ENCODE measurements at places on chromosomes 6 and 20. TPM values are rescaled to one million over a fixed set of nuclear protein-coding genes. Genes with fewer than 3 reads are reported as not detected.

DNA sequence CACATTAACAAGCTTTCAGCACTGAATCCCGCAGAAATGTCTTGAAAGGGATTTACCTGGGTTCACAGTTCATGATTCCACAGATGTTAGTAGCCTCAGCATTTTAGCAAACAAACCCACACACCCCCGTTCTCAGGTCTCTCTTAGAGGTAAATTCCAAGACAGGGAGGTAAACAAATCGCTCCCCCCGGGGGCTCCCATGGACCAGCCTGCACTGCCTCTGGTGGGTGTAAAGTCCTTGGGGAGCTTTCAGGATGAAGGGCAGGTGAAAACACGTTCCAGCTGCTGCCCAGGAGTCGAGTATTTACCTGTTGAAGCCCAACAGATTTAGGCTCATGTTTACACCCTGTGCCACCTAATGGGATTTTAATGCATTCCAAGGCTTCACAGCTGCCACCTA lies 187.0 kb upstream of the FOXQ1 start:
- DNase-seq = no peak

DNA sequence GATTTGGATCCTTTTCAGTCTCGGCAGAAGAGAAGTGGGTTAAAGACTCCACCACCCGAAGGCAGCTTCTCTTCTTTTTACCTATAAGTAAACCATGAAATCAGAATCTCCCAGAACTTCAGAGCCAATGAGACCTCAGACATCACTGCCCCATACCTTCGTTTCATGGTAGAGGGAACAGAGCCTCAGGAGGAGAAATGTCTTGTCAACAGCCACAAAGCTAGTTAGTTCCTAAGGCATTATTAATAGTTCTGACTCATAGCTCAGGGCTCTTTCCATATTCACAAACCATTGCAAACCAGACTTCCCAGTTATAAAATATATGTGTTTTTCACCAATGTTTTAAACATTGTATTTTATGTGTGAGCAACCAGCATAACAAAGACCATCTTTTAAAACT lies 118.7 kb upstream of the RIPOR2 start:
- no peak for DNase-seq

DNA sequence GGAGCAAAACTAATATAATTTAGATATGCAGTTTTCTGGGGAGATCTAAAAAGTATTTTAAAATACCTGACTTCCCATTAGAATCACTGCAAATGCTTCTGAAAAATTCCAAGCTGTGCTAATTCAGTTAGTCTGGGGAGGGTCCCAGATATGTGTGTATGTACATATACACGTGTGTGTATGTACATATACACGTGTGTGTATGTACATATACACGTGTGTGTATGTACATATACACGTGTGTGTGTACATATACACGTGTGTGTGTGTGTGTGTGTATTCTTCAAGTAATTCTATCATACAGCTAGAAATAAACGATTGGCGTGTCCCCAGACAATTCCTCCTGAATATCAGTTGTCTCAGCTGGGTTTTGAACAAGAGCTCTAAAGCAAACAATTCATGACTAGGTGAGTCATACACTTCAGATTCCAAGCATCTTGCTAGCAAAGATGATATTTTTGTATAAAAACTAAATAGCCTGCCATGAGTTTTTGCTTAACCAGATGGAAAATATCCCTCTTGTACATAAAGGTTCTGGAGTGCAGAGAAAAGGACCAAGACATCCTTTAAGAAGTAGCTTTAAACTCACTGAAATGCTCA lies 58.2 kb downstream of the SPACA1 start:
- DNase-seq = no peak

DNA sequence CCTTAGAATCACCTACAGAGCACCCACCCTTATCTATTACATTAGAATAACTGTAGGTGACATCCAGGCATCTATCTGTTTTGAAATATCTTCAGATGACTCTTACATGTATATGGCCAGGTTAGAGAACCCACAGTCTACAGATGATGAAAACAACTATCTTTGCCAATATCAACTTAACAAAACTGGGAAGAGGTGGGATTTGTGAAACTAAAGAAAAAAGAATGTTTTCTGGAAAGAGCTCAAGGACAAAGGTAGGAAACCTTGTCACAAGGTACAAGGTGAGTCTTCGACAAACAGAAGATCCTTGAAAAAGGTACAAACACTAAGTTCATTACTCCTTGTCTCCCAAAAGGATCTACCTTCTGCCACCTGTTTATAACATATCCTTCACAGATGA lies 47.0 kb upstream of the DST start:
- no peak for DNase-seq

DNA sequence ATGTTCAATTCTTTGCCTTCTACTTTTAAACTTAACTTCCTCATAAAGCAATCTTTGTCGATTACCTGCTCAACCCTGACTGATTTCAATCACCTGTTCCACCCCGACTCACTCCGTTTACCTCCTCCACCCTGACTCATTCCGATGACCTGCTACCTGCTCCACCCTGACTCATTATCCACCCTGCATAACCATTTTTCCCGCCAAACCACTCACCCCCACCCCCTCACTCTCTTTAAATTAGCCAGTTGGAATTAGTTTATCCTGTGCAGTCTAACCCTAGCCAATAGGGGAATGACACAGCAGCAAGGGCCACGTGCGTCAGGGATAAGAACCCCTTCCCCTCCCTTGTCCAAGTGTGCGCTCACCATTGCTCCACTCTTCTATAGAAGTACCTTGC lies 56.7 kb upstream of the MRAP2 start:
- no peak for DNase-seq

DNA sequence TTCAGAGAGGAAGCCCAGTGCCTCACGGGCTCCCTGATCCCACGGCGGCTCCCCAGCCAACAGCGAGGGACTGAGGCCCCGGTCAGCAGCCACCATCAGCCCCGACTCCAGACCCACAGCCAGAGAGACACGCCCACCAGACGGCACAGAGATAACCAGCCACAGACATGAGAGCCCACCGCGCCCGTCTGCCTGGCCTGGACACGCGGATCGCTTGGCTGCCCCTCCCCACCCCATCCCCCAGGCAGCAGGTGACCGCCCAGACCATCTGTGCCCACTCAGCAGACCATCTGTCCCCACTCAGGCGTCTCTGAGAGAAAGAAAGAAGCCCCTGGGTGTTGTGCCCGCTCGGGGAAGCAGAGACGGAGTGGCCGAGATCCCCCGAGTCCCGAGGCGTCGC lies 55.5 kb upstream of the CHRNA4 start:
- DNase-seq = no peak

DNA sequence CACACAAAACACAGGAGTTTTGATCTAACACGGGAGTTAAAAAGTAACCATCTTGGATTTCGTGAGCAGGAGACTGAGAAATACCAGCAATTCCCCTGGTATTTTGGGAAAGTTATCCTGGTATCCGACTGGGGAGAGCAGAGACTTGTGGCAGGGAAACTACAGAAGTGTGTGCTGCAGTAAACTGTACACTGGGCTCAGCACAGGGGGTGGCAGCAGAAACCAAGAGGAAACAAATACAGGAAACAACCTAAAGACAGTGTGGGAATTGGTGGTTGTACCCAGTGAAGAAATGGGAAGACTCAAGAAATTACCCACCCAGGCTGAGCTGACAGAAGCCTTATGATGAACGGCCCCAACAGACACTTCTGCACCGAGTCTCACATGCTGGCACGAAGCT lies 109.8 kb downstream of the CHD6 start:
- no peak for DNase-seq

Gene LY6G6D
- not detected for total RNA-seq

Gene IMPG1
- not detected for total RNA-seq

Gene PPP1R16B
- 7.3 TPM for total RNA-seq

Gene VWA7
- total RNA-seq = 0.68 TPM
